Dermis microvascular lymphatic vessel endothelial cell (primary cell): ENCODE measurements at places on chromosomes 4 and X. TPM values are rescaled to one million over a fixed set of nuclear protein-coding genes. Genes with fewer than 3 reads are reported as not detected.

CT45A7 gene
- not detected in 2 replicates for total RNA-seq

DNA sequence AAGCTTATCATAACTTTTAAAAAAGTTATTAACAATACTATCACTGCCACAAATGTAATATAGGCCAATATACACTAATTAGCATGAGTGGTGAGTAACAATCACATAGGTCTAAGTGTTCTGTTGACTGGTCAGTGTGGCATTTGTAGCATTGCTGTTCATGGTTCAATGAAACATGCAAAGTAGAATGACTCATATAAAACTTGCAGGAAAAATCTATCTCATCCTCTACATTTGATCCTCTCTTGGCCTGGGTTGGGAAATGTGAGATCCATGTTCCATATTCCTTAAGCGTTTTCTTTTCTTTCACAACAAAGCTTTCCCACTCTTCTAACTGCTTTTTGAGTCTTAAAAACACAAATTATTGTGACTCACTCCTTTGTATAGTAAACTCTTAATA, 1418.7 kb downstream of the FSTL5 start:
- no peak for DNase-seq

- DNase-seq = peak; percentile 52
Measured at GRCh38 chr4:15779306-15779705, 1.2 kb downstream of the CD38 start.

DNA sequence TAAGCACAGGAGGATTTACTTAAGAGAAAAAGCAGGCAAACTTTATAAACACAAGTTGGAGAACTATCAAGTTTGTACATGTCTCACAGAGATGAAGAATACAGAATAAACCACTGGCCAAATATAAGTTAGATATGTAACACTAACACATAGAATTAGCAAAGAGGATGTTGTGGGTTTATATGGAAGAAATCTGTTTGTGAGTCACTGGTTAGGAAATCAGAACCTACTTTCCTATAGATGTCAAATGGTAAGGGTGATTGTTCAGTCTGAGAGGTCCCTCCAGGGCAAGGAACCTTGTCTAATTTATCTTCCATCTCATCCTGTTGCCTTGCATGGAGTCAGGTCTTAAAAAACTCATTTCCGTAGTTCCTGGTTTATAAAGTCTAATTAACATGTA, 14.8 kb upstream of the ART3 start:
- DNase-seq = no peak

GRCh38 chr4:64538219-64538618, 129.0 kb upstream of the TECRL start:
- DNase-seq = no peak

- DNase-seq = no peak
Measured at GRCh38 chr4:174444390-174444789, 77.9 kb downstream of the HPGD start.

DNA sequence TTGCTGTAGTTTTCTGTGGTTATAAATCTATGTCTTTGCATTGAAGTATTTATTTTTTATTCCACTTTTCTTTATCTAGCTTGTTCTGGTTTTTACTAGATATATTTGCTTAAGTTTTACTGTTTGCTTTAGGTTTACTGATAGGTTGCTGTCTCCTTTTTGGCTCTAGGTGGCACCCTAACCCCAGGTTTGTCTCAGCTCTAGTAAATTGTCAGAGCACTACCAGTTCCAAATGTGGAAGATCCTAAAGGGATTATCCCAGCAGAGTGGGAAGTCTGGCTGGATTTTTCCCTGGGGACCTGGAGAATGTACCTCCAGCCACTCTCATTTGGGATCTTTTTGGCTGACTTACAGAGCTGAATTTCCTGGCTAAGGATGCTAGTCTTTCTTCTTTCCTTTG, 106.1 kb downstream of the PBDC1 start:
- DNase-seq = peak; percentile 42

MOB1B gene
- total RNA-seq = 8.2 and 10.4 TPM in 2 replicates
